ENCODE measurements at places on chromosomes 2 and 18. TPM values are rescaled to one million over a fixed set of nuclear protein-coding genes. Genes with fewer than 3 reads are reported as not detected.

DSG1 gene
- not detected for total RNA-seq

CYP27A1 gene
- 0.31 TPM for total RNA-seq

DNA sequence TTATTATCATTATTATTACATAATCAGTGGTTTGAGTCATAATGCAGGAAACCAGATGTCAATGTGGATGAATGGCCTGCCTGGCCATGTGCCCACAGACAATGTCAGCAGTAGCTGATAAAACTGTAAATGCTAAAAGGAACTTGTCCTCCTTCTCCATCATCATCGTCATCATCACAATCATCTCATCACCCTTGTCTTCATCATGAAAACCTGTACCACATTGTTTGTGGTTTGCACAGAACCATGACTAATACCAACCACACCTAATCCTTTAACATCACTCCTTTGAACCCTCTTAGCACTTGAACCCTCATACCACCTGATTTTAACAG is 96.0 kb downstream of the HNMT start:
- DNase-seq: no peak
- no peaks in the 10 kb centered on the region for H3K36me3 ChIP-seq
- peaks cover 6% of the 10 kb centered on the region for H3K27me3 ChIP-seq
- H3K4me3 ChIP-seq: no peak overlapping the region
- H3K4me1 ChIP-seq: no peaks in the 10 kb centered on the region

DNA sequence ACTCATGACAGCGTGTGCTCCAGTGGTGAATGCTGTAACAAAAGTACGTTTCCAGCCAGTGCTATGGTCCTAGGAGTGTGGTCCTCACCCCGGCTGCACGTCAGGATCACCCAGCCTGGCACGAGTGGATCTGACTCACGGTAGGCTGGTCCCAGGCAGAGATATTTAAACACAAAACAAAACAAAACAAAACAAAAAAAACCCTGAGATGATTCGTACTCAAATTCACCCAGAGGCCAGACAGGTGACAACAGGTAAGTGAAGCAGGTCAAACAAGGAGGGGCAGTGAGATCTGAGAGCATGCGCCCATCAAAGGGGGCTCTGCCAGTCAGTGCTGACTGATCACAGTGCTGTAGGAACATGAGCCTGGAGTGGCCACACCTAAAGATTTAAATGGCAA is 43.2 kb downstream of the C2orf76 start:
- no peak for DNase-seq
- no peaks in the 10 kb centered on the region for H3K27me3 ChIP-seq
- H3K4me3 ChIP-seq: no peak overlapping the region
- H3K36me3 ChIP-seq: no peaks in the 10 kb centered on the region
- no peaks in the 10 kb centered on the region for H3K4me1 ChIP-seq

DNA sequence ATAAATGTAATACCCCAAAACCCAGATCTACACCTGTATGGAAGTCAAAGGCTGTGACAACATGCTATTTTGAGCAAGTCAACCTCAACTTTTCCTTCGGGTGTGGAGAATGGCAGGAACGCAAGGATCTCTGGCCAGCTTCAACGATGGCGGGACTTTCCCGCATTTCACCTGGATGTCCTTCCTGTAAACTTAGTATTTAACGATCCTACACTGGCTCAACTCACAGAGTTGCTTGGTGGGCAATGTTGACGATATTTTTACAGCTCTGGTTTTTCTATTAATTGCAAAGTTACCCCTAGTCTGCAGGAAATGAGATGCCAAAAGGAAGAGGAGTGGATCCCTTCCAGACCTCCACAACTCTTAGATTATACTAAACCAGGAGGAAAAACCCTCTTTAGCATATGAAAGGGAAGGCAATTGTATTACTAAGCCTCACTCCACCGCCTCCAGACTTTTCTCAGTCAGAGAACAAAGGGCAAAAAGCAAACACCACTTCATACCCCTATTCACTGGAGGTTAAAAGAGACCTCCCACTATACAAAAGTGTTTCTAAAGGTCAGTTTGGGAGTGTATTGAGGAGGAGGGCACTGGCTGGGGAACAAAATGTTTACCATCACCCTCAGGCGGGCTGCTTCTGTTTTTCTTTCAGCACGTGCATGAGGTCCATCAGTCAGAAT is 56.5 kb upstream of the ACVR1 start:
- H3K4me1 ChIP-seq: peaks cover 6% of the 10 kb centered on the region
- no peak for DNase-seq
- H3K27ac ChIP-seq: no peak overlapping the region
- no peaks in the 10 kb centered on the region for H3K36me3 ChIP-seq

DNA sequence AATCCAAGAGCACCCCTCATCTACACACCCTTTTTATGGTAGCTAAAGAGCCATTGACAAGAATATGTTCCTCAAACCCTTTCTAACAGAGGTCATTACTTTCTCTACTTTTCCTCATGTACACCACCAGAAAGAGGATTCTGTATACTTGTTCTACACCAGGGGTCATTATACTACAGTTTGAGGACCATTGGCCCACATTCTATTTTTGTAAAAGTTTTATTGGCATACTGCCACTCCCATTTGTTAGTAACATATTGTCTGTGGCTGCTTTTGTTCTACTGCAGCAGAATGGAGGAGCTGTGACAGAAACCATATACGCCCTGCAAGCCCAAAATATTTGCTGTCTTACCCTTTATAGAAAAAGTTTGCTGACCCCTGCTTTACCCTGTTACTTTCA is 14.3 kb downstream of the HTR2B start:
- no peak for DNase-seq
- peaks cover 69% of the 10 kb centered on the region for H3K36me3 ChIP-seq
- no peak overlapping the region for H3K4me3 ChIP-seq
- no peaks in the 10 kb centered on the region for H3K27me3 ChIP-seq
- no peaks in the 10 kb centered on the region for H3K4me1 ChIP-seq

All from naive thymus-derived CD8-positive, alpha-beta T cell (primary cell).